ENCODE measurements at places on chromosomes 11 and 22.

DNA sequence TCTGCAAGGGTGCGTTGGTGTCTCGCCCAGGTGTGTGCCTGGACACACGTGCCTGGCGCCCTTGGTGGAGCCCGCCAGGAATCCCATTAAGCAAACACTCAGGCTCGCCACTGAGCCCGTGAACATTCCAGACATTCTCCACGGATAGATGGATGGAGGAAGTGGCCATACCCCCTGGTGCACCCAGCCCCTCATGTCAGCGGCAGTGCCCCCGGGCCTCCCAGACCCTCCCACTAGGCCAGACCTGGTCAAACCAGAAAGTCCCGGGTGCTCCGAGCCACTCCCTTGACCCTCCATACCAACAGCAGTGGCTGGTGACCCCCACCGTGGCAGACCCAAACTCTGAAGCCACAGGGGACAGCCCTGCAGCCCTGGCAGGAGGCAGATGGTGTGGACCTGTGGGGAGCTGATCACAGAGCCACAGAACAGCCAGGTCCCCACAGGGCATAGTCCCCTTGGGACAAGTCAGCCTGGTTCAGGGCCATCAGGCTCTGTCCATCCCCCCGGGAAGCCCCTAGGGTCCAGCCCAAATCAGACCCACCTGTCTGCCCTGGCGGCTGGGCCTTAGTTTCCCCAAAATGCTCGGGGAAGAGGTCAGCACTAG is 1.9 kb downstream of the EPS8L2 start:
- no peak for DNase-seq

DNA sequence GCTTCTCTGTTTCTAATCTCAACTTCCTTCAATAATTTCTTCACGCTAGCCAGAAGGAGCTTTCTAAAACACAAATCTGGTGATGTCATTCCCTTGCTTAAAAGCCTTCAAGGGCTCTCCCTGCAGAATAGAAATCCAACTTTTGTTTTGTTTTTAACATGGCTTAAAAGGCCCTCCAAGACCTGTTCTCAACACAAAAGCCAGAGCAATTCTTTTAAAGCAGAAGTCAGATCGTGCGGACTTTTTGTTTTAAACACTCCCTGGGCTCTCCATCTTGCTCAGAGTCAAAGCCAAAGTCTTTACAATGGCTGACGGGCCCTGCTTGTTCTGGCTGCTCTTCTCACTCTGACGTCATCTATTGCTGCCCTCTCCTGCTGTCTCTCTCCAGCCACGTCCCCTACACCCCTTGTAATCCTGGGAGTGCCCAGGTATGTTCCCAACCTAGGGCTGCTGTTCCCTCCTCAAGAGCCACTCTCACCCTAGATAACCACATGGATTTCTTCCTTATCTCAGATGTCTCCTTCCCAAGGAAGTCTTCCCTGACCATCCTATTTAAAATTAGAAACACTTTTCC is 22.5 kb downstream of the TECTA start:
- no peak for DNase-seq

GRCh38 chr11:28223577-28223976 is 115.4 kb downstream of the METTL15 start:
- no peak for DNase-seq

DNA sequence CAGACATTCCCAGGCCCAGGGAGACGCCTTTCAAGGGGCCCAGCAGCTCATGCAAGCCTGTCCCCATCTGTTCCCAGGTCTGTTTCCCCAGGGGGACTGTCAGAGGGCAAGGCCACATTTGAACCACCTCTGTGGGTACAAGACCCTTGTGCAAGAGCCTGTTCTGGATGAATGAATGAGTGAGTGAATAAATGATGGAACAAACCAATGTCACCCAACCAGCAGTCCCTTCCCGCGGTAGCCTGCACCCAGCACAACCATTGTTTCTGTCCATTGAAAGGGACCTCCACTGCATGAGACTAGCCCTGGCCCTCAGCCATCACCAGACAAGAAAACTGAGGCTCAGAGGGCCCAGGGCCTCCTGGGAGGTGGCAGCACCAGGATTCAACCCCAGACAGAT is 69.7 kb upstream of the TCF20 start:
- no peak for DNase-seq

DNA sequence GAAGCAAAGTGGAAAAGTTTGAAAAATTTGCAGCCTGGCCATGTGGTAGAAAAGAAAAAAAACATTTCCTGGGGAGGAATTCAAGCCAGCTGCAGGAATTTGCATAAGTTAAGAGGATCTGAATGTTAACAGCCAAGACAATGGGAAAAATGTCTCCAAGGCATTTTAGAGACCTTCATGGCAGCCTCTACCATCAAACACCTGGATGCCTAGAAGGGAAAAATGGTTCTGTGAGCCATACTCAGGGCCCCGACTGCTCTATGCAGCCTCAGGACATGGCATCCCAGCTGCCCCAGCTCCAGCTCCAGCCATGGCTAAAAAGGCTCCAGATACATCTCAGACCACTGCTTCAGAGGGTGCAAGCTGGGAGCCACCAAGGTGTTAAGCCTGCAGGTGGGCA is 149.1 kb upstream of the SOX6 start:
- no peak for DNase-seq

DNA sequence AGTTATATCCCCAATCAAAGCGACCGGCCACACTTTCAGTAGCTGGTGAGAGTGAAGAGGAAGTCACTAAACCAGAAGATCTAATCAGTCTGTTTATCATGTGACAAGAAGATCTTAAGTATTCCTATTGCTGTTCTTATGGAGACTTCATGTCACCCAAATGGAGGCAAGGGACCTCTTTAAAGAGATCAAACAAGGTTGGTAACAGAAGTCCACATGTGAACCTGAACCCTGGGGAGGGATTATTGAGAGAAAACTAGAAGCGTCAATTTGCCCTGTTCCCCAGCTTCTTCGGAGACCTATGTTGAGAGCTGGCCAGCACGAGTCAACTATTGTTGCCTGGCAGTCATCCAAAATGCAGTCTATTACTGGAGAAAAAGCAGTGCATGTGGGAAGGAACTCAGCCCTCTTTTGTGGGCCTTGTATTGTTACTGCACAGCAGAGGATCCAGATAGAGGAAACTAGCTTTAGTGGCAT is 76.9 kb upstream of the CTSC start:
- DNase-seq = peak; percentile 35

DNA sequence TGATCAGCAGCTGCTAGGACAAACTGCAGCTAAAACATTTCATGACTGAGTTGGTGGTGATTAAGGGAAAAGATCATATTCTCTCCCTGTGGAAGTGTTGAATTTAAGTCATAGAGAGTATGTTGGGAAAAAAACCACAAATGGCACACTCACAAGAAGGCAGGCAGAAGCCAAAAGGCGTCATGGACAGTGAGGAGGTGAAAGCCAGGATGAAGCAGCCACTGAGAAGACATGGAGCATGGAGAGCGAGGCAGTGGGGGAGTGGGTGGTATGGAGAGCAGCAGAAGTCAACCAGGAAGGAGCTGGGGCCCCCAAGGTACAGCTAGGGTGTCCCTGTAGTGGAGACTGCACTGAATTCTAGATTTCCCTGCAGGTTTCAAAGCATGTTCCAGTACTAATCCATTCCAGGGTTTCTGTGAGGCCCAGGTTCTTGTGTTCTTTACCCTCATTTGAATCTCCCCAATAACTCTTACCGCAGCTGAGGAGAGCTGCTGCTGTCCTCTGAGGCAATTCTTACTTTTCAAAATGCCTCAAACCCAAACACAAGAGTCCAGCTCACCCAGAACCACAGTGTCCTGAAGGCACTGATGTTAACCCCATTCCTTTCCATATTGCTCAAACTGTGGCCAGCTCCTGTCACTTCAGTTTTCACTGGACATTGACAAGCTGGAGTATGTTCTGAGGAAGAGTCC is 191.8 kb upstream of the E2F8 start:
- no peak for DNase-seq

- no peak for DNase-seq
Measured at GRCh38 chr11:101439488-101439887, 144.3 kb downstream of the TRPC6 start.

DNA sequence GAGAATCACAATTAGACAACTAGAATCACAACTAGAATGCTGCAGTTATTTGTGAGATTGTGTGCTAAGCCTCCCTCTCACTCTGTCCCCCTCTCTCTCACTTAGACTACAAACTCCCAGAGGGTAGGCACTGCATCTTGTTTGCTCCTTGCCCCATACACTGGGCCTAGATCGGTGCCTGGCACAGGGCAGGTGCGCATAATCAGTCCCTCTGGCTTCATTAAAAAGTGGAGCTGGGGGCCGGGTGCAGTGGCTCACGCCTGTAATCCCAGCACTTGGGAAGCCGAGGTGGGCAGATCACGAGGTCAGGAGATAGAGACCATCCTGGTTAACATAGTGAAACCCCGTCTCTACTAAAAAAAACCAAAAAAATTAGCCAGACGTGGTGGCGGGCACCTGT is 456.8 kb downstream of the MIAT start:
- no peak for DNase-seq

DNA sequence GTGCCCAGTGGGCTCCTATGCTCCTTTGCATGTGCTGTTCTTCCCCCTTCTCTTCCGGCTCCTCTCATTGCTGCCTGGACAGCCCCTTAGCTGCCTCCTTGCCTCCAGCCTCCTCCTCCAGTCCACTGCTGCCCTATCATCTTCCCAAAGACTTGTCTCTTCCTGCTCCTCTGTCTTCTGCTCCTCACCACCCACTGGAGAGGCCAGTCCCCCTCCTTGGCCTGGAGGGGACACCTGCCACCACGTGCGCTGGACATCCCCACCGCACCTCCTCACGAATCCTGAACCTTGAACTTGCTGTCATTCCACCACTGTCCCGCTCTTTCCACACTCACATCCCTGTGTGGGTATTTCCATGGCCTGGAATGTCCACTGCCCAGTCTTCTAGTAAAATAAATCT is 49.8 kb downstream of the MICAL2 start:
- no peak for DNase-seq

DNA sequence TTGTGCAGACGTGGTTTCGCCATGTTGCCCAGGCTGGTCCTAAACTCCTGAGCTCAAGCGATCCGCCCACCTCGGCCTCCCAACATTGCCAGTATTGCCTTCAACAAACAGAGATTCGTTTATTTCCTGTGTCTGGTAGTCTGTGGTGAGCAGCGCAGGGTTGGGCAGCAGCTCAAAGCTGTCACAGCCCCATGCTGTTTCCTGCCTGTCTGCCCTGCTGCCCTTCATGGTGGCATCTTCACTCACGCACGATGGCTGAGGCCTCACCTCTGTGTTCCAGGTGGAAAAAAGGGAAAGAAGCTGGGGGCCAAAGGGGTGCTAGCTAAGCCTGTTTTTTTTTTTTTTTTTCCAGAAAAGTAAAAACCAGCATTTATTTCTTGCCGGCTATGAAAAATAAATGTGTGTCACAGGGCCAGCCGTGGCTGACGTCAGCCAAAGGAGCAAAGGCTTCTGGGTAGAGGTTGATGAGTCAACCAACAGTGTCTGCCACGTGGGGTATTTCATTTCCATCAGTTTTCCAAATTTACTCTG is 28.8 kb downstream of the TBC1D22A start:
- DNase-seq = peak; percentile 76

- DNase-seq = no peak
Measured at GRCh38 chr11:133222425-133223330, 309.6 kb downstream of the OPCML start.

DNA sequence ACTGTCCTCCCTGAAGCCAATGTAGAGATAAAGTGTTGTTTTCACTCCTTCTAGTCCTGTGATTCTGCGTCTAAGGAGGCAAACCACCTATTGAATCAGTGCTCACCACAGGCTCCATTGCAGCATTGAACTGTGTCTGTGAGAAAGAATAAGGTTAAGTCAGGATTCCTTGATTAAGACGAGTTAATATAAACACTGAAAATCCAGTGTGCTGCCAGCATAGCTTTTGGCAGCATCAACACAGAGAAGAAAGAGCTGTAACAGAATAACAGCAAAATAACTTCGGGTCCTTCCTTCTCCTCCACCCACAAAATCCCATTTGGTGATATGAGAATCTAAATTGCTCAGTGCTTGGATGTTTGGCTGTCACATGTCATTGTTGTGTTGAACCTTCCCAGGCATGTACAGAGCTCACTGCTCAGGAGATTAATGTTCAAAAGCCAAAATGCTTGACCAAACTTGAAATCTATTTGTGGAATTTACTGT is 185.2 kb upstream of the DDI1 start:
- no peak for DNase-seq

GRCh38 chr11:117748771-117749540 is 48.1 kb downstream of the DSCAML1 start:
- DNase-seq = no peak

DNA sequence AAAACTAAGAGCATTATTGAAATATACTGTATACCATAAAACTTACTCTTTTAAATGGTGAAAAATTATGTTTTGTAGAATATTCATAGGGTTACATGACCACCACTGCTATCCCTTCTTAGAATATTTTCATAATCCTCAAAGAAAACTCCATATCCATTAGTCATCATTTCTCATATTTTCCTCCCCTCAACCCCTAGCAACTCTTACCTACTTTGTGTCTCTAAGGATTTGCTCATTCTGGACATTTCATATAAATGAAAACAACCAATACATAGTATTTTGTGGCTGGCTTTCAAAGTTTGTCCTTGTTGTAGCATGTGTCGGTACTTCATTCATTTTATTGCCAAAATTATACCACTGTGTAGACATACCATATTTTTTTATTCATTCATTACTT is 863.8 kb downstream of the KCNA4 start:
- no peak for DNase-seq

DNA sequence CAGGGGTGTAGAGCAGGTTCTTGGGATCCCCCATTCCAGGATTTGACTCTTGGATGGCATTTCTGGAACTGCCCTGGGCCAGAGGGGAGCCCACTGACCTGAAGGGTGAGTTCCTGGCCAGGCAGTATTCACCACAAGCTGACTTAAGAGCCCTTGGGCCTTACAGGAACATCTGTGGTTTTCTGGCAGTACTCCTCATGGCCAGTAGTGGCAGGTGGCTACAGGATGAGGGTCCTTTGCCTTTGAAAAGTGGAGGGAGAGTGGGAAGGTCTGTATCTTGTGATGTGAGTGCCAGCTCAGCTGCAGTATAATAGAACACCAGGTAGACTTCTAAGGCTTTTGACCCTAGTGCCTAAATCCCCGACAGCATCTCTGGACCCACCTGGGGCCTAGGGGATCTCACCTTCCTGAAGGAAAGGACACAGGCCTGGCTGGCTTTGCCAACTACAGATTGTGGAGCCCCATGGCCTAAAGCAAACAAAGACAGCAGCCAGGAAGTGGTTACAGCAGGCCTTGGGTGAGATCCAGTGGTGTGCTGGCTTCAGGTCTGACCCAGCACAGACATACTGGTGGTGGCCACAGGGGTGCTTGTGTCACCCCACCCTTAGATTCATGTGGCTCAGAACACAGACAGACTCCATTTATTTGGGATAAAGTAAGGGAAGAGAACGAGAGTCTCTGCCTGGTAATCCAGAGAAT is 9.0 kb downstream of the OR51S1 start:
- no peak for DNase-seq
